ENCODE measurements at places on chromosomes 3 and 15. TPM values are rescaled to one million over a fixed set of nuclear protein-coding genes. Genes with fewer than 3 reads are reported as not detected.

The CHRNA5 gene
- total RNA-seq = 9.1 TPM

The SCG5 gene
- total RNA-seq = 4.1 TPM

The GOLGA8K gene
- not detected for total RNA-seq

The CLDN1 gene
- not detected for total RNA-seq

The LRRC31 gene
- total RNA-seq = not detected

The AADACL2 gene
- not detected for total RNA-seq

The CSTA gene
- total RNA-seq = 0.70 TPM

The CCK gene
- total RNA-seq = not detected

The KCNAB1 gene
- total RNA-seq = not detected

The GNAI2 gene
- 266 TPM for total RNA-seq

The PLA1A gene
- total RNA-seq = not detected

The OSTN gene
- not detected for total RNA-seq

The CLRN1 gene
- not detected for total RNA-seq

The ESYT3 gene
- not detected for total RNA-seq

The ZIC4 gene
- total RNA-seq = not detected

The KIF15 gene
- 37.0 TPM for total RNA-seq

The PLOD2 gene
- not detected for total RNA-seq

The WDR53 gene
- 16.5 TPM for total RNA-seq

The C3orf85 gene
- not detected for total RNA-seq

The FRMD5 gene
- total RNA-seq = not detected

The ETV5 gene
- total RNA-seq = 1.1 TPM

The CHRM5 gene
- not detected for total RNA-seq

The FSTL1 gene
- total RNA-seq = 0.79 TPM

The HHATL gene
- total RNA-seq = not detected

The STAB1 gene
- not detected for total RNA-seq

The LMOD3 gene
- not detected for total RNA-seq

The PLS1 gene
- total RNA-seq = 7.2 TPM

The LTK gene
- total RNA-seq = 0.11 TPM

The ARRDC4 gene
- total RNA-seq = not detected

The CLPX gene
- total RNA-seq = 51.8 TPM

The TMOD2 gene
- total RNA-seq = 0.44 TPM

The PLXNB1 gene
- 7.7 TPM for total RNA-seq

The ITIH1 gene
- not detected for total RNA-seq

The WNT7A gene
- not detected for total RNA-seq

The GOLGA6B gene
- total RNA-seq = not detected

The ASB14 gene
- not detected for total RNA-seq

The BCL2A1 gene
- 2.3 TPM for total RNA-seq

The ZNF80 gene
- total RNA-seq = not detected

The ZDHHC19 gene
- not detected for total RNA-seq

The GRM7 gene
- total RNA-seq = not detected

The PRICKLE2 gene
- 2.3 TPM for total RNA-seq

The NR2F2 gene
- not detected for total RNA-seq

The ZNF654 gene
- 13.3 TPM for total RNA-seq

The SERPINI2 gene
- not detected for total RNA-seq

The CHRNB4 gene
- total RNA-seq = not detected

The FSD2 gene
- total RNA-seq = 0.28 TPM

The USP13 gene
- total RNA-seq = 55.2 TPM

The SLC22A14 gene
- total RNA-seq = not detected

Measured in OCI-LY7 (cell line).